ENCODE measurements at places on chromosomes 12 and 14.

GRCh38 chr14:76961631-76962302 lies 66.7 kb downstream of the IRF2BPL start:
- DNase-seq, result peak; percentile 92

DNA sequence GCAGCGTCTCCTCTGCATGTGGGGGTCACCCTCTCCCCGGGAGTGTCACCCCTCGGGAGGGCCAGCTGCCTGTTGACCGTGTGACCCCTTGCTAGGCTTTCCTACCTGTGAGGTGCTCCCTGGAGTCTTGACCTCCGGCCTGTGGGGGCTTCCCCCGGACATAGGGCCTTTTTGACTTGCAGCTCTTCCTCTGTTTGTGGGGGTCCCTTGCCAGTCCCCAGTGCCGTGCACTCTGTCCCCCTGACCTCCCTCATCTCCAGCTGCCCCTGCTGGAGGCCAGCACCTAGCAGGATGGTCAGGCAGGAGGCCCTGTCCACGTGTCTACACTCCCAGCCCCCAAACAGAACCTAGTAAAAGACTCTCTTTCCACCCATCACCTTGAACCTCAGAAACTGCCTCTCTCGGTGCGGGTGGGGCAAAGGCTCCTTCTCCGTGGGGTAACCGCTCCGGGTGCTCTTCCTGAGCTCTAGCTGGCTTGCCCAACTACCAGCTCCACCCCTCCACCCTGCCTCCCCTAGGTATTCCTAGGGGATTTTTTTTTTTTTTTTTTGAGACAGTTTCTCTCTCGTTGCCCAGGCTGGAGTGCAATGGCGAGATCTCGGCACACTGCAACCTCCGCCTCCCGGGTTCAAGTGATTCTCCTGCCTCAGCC lies 810 bp downstream of the AACS start:
- no peak for DNase-seq

DNA sequence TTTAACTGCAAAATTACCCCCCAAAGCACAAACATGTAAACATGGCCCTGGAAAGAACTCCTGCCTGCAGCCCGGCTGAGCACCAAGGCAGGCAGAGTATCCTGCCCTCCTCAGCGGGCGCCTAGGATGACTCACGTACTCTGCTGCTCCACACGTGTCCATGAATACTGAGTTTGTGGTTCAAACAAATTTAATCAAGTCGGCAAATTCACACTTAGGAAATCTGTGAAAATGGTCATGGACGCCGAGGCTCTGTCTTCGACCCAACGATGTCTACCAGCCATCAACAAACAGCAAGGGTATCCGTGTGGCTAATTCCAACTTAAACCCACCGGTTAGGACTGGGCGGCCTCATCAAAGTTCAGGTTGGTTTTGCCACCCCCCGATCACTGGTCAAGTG lies 25.5 kb downstream of the GOLGA3 start:
- no peak for DNase-seq

DNA sequence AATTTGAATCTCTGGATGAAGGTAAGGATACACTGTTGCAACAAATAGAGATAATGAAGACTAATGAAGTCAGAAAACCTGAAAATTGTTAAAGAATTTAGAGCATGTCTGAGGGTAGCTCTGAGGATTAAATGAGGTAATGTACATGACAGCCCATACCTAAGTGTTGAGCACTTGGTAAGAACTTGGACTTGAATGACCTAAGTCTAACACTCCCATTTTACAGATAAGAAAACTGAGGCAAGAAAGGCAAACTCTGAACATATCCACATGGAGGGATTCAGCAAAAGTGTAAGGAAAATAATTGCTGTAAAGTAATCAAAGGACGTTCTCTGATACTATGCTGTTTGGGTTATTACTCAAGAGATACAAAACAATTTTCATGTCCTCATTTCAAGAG lies 29.0 kb downstream of the PTPRB start:
- peak; percentile 7 for DNase-seq

DNA sequence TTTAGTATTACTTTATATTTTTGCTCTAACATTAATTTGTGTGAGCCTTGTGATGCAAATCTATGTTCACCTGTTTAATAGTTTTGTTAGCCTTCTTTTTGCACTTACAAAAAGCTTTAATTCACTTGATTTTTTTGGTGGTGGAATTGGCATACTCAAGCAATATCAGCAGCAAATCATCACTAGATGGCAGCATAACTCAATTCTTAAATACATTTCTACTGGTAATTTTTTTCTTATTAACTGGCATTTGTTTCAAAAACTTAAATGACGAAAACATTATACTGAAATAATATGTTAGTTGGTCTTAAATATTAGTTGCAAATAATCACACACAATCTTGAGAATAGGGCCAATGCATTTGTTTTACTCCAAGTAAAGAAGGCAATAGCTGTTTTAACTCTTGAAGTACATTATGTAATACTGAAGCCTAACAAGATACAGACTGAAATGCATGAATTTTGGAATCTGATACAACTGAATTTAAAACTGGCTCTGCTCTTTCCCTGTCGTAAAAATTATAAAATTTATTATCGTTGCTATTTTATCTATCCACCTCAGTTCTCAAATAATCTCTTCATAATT lies 151.5 kb downstream of the ATXN7L3B start:
- peak; percentile 66 for DNase-seq

GRCh38 chr14:60189923-60190840 lies 25.0 kb upstream of the DHRS7 start:
- DNase-seq, result peak; percentile 28

DNA sequence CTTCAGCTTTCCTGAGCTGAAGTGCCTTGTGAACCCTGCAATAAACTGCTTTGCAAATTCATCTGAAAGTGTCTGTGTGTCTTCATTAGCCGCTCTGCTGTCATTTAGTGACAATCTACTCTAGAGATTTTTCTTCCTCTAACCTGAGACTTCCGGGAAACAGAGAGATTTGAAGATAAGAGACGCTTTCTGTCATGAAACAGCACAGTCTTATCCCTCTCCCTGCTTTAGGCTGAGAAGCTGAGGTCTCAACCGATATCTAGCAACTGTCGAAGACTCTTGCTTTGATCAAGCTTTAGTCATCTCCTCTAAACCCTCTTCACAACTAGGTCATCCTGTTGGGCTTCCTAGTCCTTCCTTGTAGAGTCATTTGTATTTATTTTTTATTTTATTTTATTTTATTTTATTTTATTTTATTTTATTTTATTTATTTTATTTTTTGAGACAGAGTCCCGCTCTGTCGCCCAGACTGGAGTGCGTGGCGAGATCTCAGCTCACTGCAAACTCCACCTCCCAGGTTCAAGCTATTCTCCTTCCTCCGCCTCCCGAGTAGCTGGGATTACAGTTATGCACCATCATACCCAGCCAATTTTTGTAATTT lies 1.2 kb downstream of the RNASE2 start:
- DNase-seq, result no peak

DNA sequence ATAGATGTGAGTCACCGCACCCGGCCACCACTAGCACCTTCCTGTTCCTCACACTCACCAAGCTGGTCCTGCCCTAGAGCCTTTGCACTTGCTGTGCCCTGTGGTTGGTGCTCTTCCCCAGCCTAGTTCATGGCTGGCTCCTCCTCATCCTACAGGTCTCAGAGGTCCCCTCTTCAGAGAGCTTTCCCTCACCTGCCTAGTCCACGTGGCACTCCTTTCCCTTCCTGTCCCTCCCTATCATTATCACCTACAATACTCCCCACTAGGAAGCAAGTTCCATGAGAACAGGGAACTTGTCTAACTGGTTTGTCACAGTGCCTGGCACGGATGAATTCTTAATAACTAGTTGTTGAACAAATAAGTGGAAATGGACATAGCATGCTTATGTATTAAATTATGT lies 24.0 kb upstream of the TMED10 start:
- no peak for DNase-seq
